ENCODE measurements at places on chromosomes 16 and 17. TPM values are rescaled to one million over a fixed set of nuclear protein-coding genes. Genes with fewer than 3 reads are reported as not detected.

- H3K4me1 ChIP-seq = peaks cover 15% of the 10 kb centered on the region
- peak; percentile 75 for DNase-seq
Measured at GRCh38 chr16:57479205-57479975, 6.9 kb downstream of the DOK4 start.

DNA sequence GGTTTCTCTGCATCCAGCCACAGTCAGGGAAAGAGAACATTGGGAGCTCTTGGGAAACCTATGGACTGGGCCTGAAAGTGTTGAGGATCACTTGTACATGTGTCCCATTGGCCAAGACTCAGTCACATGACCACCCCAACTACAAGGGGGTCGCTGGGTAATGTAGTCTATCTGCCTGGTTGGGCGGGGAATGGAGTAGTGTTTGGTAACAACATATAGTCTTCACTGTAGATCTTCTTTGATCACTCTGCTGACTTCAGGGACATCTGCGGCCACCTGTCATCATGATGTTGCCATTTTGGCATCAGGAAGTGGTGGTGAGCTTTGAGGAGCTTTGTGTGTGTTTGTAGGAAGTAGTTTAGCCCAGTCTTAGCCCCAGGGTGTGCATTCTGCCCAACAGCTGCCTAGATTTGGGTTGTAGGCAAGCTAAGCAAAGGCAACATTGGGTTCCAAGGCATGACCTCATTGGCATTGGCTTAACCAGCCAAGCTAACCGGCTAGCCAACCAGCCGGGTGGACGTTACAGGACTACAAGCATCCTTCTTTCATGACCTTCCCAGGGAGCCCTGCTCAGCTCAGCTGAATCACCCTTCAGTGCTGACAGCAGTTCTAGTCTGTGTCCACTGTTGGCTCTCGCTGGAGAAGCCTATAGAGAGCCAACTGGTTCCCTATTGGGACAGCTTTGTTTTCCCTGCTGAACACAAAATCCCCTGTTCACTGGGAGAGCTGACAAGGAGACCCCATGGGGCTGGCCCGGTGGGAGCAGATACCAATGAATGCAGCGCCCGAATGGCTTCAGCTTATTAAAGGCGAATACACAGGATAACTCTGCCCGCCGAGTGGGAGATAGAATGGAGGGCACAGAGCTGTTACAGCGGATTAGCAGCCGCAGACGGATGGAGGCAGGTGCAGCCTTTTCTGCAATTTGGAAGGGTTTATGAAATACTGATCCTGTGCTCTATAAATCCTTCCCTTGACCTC, 178.6 kb downstream of the NTN1 start:
- H3K4me3 ChIP-seq = no peak overlapping the region
- DNase-seq = no peak
- H3K36me3 ChIP-seq = peaks cover 4% of the 10 kb centered on the region
- no peak overlapping the region for H3K27ac ChIP-seq
- H3K27me3 ChIP-seq = no peaks in the 10 kb centered on the region

DNA sequence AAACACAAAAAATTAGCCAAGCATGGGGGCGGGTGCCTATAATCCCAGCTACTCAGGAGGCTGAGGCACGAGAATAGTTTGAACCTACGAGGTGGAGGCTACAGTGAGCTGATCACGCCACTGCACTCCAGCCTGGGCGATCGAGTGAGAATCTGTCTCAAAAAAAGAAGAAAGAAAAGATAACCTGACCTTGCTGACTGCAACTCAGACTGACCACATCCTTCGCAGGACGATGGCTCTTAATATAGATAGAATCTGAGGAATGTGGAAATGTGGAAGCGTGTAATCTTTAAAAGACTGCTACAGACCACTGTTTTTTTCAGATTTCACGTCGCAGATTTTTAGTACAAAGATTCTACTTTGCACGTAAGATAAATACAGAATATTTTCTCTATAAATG, 37.8 kb downstream of the KLHDC4 start:
- no peak overlapping the region for H3K4me3 ChIP-seq
- H3K27me3 ChIP-seq = no peaks in the 10 kb centered on the region
- peaks cover 39% of the 10 kb centered on the region for H3K36me3 ChIP-seq
- DNase-seq = no peak
- H3K27ac ChIP-seq = no peak overlapping the region

- H3K36me3 ChIP-seq = no peaks in the 10 kb centered on the region
- H3K4me1 ChIP-seq = no peaks in the 10 kb centered on the region
- H3K4me3 ChIP-seq = no peak overlapping the region
- H3K27me3 ChIP-seq = no peaks in the 10 kb centered on the region
- H3K27ac ChIP-seq = no peak overlapping the region
- no peak for DNase-seq
Measured at GRCh38 chr16:22120440-22120839, 28.1 kb downstream of the VWA3A start.

The GPR179 gene
- not detected for total RNA-seq

The KRTAP2-2 gene
- total RNA-seq = not detected

Measured in ascending aorta (tissue), 2 donors.